ENCODE measurements at places on chromosomes 1 and 21.

GRCh38 chr1:183604038-183604808, 14.0 kb upstream of the NCF2 start:
- no peak overlapping the region for H3K4me3 ChIP-seq
- no peak for DNase-seq
- H3K36me3 ChIP-seq = no peaks in the 10 kb centered on the region
- no peaks in the 10 kb centered on the region for H3K4me1 ChIP-seq
- no peaks in the 10 kb centered on the region for H3K27me3 ChIP-seq

DNA sequence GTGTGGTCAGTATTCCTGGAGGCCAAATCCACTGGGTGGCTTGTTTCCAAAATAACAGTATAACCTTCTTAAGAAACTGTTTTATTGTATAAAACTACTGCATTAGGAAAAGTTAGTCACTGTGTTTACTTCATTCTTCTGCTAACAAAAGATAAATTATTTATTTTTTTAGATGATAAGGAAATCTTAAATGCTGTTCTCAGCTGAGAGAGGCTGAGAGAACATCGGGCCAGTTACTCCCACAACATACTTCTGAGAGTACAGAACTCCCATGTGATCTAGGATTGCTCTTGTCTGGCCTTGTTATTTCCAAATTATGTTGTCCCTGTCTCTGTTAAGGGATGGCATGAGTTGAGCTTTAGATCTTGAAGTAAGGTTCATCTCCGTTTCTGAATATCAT, 96.7 kb upstream of the CXADR start:
- no peaks in the 10 kb centered on the region for H3K36me3 ChIP-seq
- no peaks in the 10 kb centered on the region for H3K4me1 ChIP-seq
- no peaks in the 10 kb centered on the region for H3K27me3 ChIP-seq
- no peak overlapping the region for H3K4me3 ChIP-seq

DNA sequence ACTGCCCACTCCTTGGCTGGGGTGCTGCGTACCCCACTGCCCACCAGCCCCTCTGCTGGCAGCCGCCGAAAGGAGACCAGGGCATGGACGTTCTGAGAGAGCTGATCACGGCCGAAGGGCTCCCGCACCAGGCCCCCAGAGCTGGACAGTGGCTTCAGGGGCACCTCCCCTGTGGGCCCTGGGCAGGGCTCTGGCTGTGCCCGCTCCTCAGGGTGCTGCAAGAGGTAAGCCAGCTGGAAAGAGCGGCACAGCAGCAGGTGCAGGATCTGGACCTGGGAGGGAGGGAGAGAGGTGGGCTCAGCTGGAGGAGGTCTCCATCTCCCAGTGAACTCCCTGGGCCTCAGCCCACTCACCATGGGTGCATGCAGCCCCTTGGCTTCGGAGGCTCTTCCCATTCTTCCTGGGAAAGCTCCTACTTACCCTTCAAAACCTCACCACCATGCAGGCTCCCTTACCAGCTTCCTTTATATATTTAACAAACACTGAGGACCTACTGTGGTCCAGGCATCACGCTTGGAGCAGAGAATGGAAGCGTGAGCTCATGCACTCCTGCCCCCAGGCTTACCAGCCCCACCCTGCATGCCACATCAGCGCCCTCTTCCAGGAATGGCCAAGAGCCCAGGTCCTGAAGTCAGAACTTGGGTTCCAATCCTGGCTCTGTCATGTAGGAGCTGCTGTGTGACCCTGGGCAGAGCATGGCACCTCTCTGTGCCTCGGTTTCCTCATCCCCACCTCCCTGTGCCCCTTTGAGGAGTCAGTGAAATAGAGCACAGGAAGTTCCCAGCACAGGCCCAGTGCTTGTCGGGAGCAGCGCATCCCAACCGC, 6.8 kb upstream of the KIF17 start:
- H3K27ac ChIP-seq = no peak overlapping the region
- DNase-seq = no peak
- H3K27me3 ChIP-seq = peaks cover 28% of the 10 kb centered on the region
- no peaks in the 10 kb centered on the region for H3K36me3 ChIP-seq
- H3K4me1 ChIP-seq = no peaks in the 10 kb centered on the region
- H3K4me3 ChIP-seq = no peak overlapping the region

DNA sequence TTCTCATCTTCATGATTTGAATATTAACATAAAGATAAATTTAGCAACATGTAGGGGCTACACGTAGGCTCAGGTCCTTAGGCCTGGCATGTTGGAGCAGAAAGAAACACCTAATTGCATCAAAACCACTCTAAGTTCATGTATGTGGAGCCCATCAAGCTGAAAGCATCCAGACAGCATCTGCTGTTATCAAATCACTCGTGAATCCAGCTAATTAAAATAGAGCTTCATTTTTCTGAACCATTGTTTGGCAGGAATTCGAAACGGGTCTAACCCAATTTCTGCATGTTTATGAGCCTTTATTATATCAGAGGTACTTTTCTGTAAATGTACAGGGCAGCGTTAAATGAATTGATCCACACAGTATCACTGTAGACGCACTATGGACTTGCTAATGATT, 45.7 kb downstream of the PEX14 start:
- DNase-seq = no peak
- H3K4me1 ChIP-seq = peaks cover 33% of the 10 kb centered on the region
- no peaks in the 10 kb centered on the region for H3K36me3 ChIP-seq
- no peak overlapping the region for H3K27ac ChIP-seq
- H3K27me3 ChIP-seq = no peaks in the 10 kb centered on the region
- H3K4me3 ChIP-seq = no peak overlapping the region

GRCh38 chr1:208909011-208909984, 665.1 kb upstream of the PLXNA2 start:
- H3K27ac ChIP-seq = no peak overlapping the region
- H3K4me3 ChIP-seq = no peak overlapping the region
- H3K27me3 ChIP-seq = no peaks in the 10 kb centered on the region
- no peaks in the 10 kb centered on the region for H3K4me1 ChIP-seq
- no peaks in the 10 kb centered on the region for H3K36me3 ChIP-seq
- no peak for DNase-seq

GRCh38 chr1:22611530-22611947, 24.9 kb upstream of the C1QA start:
- H3K4me3 ChIP-seq = no peak overlapping the region
- DNase-seq = no peak
- H3K4me1 ChIP-seq = no peaks in the 10 kb centered on the region
- no peaks in the 10 kb centered on the region for H3K27me3 ChIP-seq
- H3K27ac ChIP-seq = no peak overlapping the region

DNA sequence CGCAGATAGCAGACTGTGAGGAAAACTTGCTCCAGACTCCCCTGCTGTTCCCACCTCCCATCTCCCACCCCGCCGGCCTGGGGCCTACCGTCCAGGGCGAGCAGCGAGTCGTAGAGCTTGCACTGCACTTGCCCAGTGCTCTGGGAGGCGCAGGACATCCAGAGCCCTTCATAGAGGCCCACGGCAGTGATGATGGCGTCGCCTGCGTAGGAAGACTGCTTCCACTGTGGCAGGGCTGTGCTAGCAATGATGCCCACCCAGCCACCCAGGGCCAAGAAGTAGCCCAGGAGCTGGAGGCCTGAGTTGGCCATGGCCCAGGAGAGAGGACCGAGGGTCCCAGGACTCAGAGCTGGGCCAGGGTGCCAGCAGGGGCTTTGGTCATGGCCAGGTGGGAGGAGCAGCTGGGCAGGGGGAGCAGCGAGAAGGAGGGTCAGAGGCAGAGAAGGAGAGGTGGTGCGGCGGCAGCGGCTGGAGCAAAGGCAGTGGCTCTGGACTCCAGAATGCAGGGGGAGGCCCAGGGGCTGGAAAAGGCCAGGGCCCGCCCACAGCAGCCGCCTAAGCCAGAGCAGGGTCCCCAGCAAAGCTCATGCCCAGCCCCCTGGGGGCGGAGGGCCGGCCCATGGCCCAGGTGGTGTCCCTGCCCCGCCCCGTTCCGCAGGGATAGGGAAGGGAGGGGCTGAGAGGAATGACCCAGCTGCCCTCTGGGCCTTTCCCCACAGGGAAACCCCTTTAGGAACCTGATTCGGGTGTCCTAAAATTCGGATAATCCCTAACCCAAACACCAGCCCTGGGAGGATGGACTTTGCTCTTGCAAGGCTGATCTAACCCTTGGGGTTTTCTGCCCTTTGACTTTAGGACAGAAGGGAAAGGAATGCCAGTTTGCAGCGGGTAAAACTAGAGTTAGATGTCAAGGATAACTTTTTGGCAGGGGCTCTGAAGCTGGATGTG, at the start of gene CLDN19:
CLDN19 (minus strand) TSS at position 484 of the 948 bp plus-strand sequence; CDS start at position 311, 173 bp downstream.
- no peaks in the 10 kb centered on the region for H3K27me3 ChIP-seq
- no peaks in the 10 kb centered on the region for H3K36me3 ChIP-seq
- H3K4me1 ChIP-seq = peaks cover 7% of the 10 kb centered on the region
- H3K4me3 ChIP-seq = no peak within 1 kb of the TSS
- H3K27ac ChIP-seq = no peak within 1 kb of the TSS

GRCh38 chr1:174051956-174052355, 29.8 kb upstream of the RC3H1 start:
- H3K4me3 ChIP-seq = no peak overlapping the region
- no peak for DNase-seq
- no peak overlapping the region for H3K27ac ChIP-seq
- peaks cover 12% of the 10 kb centered on the region for H3K27me3 ChIP-seq

DNA sequence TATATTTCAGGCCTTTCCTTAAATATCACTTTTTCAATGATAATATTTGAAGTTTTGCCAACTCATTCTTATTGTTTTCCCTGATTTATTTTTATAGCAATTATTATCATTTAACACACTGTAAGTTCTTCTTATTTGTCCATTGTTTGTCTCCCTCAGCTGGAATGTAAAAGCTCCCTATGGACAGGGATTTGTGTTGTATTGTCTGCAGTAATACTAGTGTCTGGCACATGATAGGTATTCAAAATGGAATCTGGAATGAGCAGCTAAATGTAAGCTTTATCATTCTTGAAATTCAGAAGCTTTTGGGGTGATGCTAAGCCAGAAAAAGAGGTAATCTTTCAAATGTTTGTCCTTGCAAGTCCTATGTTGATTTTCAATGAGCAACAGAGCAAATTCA, 112.1 kb downstream of the NEGR1 start:
- H3K36me3 ChIP-seq = no peaks in the 10 kb centered on the region
- no peak overlapping the region for H3K27ac ChIP-seq
- no peaks in the 10 kb centered on the region for H3K27me3 ChIP-seq
- no peak for DNase-seq
- no peak overlapping the region for H3K4me3 ChIP-seq

- no peak for DNase-seq
- H3K36me3 ChIP-seq = no peaks in the 10 kb centered on the region
- no peak overlapping the region for H3K4me3 ChIP-seq
- no peaks in the 10 kb centered on the region for H3K4me1 ChIP-seq
- no peaks in the 10 kb centered on the region for H3K27me3 ChIP-seq
- no peak overlapping the region for H3K27ac ChIP-seq
Measured at GRCh38 chr1:147189514-147189913, 17.2 kb upstream of the PRKAB2 start.

- no peak overlapping the region for H3K27ac ChIP-seq
- no peak for DNase-seq
- peaks cover 48% of the 10 kb centered on the region for H3K36me3 ChIP-seq
- H3K4me3 ChIP-seq = no peak overlapping the region
- peaks cover 2% of the 10 kb centered on the region for H3K4me1 ChIP-seq
- H3K27me3 ChIP-seq = no peaks in the 10 kb centered on the region
Measured at GRCh38 chr21:42563261-42563660, 49.6 kb downstream of the SLC37A1 start.

GRCh38 chr1:23980728-23981070, 572 bp upstream of the SRSF10 start:
- no peak for DNase-seq
- H3K27me3 ChIP-seq = no peaks in the 10 kb centered on the region
- H3K4me3 ChIP-seq = peak overlapping the region; percentile 93
- peak overlapping the region; percentile 96 for H3K27ac ChIP-seq

GRCh38 chr1:235054466-235054865, 74.2 kb downstream of the TOMM20 start:
- H3K27me3 ChIP-seq = no peaks in the 10 kb centered on the region
- no peak overlapping the region for H3K4me3 ChIP-seq
- H3K27ac ChIP-seq = no peak overlapping the region
- H3K4me1 ChIP-seq = no peaks in the 10 kb centered on the region
